ENCODE measurements at places on chromosomes 6 and 20.

DNA sequence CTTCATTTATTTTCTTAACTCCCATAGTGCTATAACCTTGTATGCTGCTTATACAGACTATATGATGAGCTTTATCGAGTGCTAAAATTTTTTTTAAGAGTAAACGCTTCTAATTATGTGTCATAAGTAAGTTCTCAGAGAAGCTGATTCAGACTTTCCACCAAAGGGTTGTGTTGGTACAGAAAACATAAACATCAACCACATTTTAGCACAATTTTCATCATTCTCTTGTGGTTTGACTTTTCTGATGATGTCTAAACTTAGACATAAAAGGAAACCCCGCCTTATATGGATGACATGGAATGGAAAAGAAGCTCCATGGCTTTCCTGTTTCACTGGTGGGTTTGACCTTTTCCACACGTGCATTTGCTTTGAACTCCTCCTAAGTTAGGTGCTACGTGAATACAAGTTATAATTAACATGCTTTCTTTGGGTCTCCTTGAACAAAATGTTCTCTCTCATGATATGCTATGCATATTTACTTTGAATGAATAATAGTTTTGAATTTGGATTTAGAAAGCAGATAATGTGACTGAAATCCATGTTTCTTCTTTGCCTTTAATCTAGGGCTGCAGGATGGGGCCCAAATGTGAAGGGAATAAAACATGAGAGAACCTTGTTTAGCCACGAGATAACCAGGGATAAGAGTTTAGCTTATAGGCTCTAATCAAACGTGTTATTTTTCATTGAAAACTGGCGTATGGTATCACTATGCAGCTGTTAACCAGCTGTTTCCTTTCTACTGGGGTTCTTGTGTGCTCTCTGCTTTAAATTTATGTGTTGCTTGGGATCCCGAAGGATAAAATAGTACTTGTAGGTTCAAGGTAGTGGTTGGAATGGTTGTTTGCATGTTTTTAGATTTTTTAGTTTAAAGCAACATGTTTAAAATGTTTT is 127.1 kb upstream of the AHI1 start:
- peak; percentile 21 for DNase-seq

- DNase-seq = no peak
Measured at GRCh38 chr20:53736757-53737395, 143.2 kb upstream of the ZNF217 start.

DNA sequence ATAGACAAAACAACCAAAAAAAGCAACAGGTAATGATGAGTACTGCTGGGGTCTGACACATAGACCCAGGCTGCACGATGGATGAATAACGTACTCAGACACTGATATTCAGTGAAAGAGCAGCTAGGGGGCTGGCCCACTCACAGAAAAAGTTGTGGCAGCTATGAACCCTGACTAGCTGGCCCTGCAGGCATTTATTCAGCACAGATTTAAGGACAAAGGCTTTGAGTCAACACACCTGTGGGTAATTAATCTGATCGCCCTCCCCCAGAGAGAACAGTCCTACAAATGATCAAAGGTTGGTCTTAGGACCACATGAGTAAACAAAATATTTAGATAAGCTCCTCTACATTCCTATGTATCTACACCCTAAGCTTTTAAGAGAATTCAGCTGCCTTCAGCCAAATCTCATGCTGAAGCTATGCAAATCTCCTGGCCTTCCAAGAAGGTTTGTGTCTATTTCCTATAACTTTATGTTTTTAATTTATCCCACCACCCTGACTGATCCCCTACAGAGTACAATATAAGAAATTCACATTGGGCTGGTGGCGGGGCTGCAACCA is 81.7 kb upstream of the NXT1 start:
- DNase-seq = no peak

GRCh38 chr20:62053465-62054196 is 12.1 kb downstream of the TAF4 start:
- DNase-seq = no peak

DNA sequence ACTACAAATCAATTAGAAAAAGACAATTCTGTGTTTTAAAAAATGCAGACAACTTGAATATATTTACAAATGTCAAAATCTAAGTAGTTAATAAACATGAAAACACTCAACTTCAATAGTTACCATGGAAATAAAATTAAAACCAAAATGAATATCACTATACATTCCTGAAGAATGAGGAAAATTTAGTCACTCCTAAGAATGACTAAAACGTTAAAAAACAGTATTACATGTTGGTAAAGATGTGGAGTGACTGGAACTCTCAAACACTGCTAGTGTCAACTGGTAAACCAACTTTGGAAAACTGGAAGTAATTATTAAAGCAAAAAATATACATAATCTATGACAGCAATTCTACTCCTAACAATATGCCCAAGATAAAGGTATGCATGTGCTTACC is 36.3 kb downstream of the AHI1 start:
- no peak for DNase-seq

- no peak for DNase-seq
Measured at GRCh38 chr6:96570053-96570452, 7.1 kb downstream of the FHL5 start.

Data from fibroblast of skin of left biceps (primary cell).